ENCODE measurements at places on chromosomes 11 and 22. TPM values are rescaled to one million over a fixed set of nuclear protein-coding genes. Genes with fewer than 3 reads are reported as not detected.

The RIC3 gene
- not detected for total RNA-seq

DNA sequence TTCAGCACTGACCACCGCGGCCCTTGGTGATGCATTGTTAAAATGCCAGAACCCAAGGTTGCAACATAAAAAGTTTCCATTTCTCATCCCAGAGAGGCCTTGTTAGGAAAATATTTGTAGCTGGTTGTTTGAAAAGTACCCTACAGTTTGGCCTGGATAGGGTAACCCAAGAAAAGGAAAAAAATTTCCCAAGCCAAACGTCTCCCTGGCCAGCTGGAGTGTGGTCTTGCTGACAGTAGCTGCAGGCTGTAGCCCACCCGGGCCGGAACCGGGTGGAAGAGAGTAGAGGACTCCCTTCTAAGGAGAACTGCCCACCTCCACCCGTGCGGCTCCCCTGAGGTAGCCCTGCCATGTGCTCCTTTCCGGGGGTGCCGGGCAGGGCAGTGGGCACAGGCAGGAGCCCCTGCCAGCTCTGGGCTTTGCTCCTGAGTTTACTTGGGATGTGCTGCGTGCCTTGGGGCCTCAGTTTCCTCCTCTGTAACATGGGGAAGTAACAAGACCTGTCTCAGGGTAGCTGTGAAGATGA is 38.5 kb downstream of the IGHMBP2 start:
- no peak overlapping the region for H3K4me3 ChIP-seq
- no peaks in the 10 kb centered on the region for H3K27me3 ChIP-seq
- H3K27ac ChIP-seq: no peak overlapping the region
- H3K36me3 ChIP-seq: peaks cover 21% of the 10 kb centered on the region
- DNase-seq: no peak

- H3K36me3 ChIP-seq: no peaks in the 10 kb centered on the region
- H3K27me3 ChIP-seq: no peaks in the 10 kb centered on the region
These were observed 36.5 kb upstream of the TOLLIP start for GRCh38 chr11:1345737-1346513.

- DNase-seq: no peak
- H3K27me3 ChIP-seq: no peaks in the 10 kb centered on the region
- no peaks in the 10 kb centered on the region for H3K4me1 ChIP-seq
- H3K27ac ChIP-seq: no peak overlapping the region
- H3K4me3 ChIP-seq: no peak overlapping the region
These were observed 148.0 kb downstream of the NTM start for GRCh38 chr11:131518305-131518838.

- H3K4me1 ChIP-seq: no peaks in the 10 kb centered on the region
- no peaks in the 10 kb centered on the region for H3K36me3 ChIP-seq
- no peak overlapping the region for H3K4me3 ChIP-seq
- H3K27me3 ChIP-seq: peaks cover 1% of the 10 kb centered on the region
- no peak overlapping the region for H3K27ac ChIP-seq
These were observed 38.7 kb upstream of the ELF5 start for GRCh38 chr11:34552270-34552669.
